ENCODE measurements at places on chromosomes 7 and 10.
A peak's percentile ranks its signal among the peaks of the same experiment; 100 is the strongest.

DNA sequence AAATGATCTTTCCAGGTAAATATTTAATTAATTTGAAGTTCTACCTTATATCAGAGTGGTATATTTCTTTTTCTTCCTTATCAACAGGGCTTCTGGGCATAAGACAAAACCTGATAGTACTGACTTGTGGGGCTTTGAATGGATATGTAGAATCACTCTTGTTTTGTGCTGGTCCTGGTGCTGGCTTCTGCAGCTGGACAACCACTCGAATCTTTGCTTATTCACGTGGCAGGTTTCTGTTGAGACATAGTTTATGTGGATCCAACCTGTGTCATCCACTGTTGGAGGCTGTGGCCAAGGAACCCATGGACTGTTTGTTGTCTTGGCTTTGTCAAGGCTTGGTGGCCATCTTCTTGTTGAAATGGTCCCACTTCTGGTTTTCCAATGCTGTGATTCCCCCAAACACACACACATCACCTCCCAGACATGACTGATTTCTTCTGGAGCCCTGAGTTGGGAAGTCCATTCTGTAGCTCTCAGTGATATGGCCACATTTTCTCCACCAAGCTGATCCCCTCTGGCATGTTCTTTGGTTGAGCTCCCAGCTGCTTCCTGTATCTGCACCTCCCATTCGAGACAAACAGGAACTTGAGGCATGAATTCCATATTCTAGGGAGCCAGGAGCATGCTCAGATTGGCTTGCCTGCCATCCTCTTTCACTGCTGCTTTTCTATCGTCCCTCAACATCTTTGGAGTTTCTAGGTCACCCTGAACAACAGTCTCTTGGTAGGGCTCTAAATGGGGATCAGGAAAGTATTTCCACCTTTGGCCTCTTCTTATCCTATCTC is 19.5 kb downstream of the TAS2R41 start:
- no peak for DNase-seq

- DNase-seq = no peak
Measured at GRCh38 chr7:91880016-91880412, 488 bp downstream of the MTERF1 start.

- no peak for DNase-seq
Measured at GRCh38 chr7:74173074-74173473, 1.1 kb upstream of the EIF4H start.

- no peak for DNase-seq
Measured at GRCh38 chr10:103080891-103081581, 112.0 kb downstream of the NT5C2 start.

GRCh38 chr10:3814838-3815220 is 29.8 kb upstream of the KLF6 start:
- DNase-seq = no peak

GRCh38 chr10:111511751-111512150 is 434.9 kb downstream of the ADRA2A start:
- DNase-seq = no peak

DNA sequence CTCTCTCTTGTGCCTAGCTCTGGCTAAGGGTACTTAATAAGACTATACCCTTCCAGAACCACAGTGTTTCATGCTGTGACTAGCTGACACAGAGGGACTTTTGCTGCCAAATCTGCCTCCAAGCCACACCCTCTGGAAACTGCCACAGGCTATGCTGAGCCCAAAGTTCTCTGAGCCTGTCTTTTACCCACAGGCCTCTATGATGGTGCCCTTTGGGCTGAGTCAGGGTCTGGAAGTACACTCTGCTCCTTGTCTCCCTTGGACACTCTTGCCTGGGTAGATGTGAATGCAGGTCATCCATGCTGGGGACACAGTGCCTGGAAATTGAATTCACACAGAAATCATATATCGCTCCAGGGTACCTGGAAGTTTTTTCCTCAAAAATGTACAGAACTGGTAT is 22.6 kb downstream of the DYDC1 start:
- DNase-seq = no peak

DNA sequence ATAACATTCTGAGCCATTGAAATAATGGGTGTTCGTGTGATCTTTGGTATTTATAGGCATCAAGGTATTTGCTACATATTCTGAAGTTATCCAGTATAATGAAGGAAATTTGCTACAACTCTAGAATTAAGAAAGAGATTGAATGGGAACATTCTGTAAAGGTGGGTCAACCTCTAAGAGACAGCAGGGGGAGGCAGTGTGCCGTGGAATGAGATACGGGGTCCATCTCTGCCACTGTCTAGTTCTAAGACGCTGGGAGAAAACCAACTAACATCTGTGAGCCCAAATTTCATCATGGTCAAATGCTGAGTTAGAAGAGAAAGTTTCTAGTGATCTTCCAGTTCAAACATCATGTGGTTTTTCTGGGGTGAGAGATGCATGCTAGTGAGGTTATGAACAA is 368.9 kb downstream of the SORCS1 start:
- DNase-seq = no peak

DNA sequence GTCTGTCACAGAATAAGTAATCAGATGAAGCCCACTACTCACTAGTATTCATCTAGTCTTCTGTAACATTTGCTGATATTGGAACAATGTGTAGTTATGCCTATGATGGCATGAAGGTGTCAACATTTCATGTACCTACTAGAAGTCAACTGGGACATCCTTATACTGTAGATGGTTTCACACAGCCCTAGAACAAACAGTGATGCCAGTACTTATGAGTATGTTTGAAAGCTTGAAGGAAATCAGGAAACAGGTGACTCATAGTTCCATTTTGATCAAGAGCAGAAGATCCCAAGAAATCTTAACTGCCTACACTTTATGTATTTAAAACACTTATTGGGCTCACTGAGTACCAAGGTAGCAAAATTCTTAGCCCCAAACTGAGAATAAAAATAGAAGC is 1519.6 kb downstream of the REEP3 start:
- no peak for DNase-seq

GRCh38 chr10:90168244-90168643 is 466.9 kb downstream of the KIF20B start:
- no peak for DNase-seq

GRCh38 chr10:13491747-13492360 is 37.0 kb downstream of the BEND7 start:
- DNase-seq = no peak

- DNase-seq = peak; percentile 20
Measured at GRCh38 chr10:78543749-78544362, 510.2 kb downstream of the RPS24 start.

DNA sequence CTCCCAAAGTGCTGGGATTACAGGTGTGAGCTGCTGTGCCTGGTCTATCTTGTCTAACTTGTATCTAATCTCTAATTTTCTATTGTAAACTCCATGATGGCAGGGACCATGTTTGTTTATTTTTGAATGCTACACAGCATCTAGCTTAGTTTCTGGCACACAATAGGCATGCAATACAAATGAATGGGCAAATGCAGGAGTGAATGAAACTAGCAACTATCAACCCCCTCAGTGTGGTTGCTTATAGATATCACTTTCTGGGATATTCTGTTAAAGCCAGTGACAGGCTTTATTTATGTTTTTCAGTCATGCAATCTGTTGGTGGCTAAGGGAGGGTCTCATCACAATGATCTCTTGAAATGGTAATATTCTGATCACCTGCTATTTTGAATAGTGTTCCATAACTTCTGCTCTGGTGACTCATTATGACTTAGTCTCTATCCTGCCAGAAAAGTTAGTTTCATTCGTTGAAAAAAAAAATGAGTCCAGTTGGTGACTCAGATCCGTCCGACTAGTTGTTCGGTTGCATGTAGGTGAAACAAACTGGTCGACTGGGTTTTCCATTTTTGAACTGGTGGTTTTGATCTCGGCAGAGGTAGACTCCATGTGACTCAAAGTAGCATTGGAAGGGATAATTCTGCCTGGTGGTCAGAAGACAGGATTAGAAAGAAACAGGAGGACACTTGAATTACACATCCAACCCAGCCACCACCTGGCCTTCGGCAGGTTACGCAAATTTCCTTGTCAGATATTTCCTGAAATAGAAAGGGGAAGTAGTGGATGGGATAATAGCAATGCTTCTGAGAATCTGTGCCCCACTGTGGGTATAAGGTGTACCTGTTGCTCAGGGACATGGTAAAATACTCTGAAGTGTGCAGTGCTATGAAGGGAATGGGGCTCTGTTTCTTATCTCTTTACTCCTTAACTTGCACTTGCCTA is 76.8 kb downstream of the GATA3 start:
- no peak for DNase-seq

DNA sequence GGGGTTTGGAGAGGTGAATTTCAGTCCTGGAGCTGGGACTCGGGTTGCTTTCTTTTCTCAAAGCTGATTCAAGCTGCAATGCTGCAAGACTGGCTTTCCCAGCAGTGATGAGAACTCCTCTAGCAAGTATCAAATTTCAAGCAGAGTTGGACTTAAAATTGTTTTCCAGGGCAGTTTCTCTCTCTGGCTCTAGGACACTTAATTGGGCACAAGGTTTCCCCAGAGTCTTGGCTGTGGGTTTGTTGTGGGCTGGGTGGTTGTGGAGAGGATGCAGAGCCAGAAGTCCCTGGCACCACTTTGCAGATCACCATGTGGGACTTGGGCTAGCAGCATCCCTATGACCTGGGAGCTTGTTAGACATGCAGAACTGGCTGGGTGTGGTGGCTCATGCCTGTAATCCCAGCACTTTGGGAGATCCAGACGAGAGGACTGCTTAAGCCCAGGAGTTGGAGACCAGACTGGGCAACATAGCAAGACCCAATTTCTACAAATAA is 16.8 kb downstream of the AKR1B15 start:
- no peak for DNase-seq

- no peak for DNase-seq
Measured at GRCh38 chr7:25663877-25664276, 435.6 kb upstream of the NPVF start.

- peak; percentile 37 for DNase-seq
Measured at GRCh38 chr7:6317797-6318438, 45.5 kb upstream of the CYTH3 start.

DNA sequence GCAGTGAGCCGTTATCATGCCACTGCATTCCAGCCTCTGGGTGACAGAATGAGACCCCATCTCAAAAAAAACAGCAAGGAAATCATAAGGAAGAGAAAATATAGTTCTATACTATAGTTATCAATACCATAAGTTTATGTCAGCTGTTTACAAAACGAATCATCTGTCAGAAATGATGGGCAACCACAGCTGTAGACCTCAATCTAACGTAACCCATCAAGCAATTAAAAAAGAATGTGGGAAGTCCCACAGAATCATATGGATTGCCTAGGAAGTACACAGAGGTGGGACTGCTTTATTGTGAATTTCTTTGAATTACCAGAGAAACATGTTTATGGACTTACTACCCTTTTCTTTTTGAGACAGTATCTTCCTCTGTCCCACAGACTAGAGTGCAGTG is 6.9 kb downstream of the NRBF2 start:
- no peak for DNase-seq

- DNase-seq = no peak
Measured at GRCh38 chr7:153935095-153935494, 117.1 kb upstream of the DPP6 start.

Measured in HFFc6 (cell line).